ENCODE measurements at places on chromosomes 12 and 14.

GRCh38 chr12:106032623-106032925, 106.2 kb downstream of the NUAK1 start:
- no peak for DNase-seq

GRCh38 chr12:14057895-14058294, 76.5 kb upstream of the GRIN2B start:
- no peak for DNase-seq

- no peak for DNase-seq
These were observed 159.1 kb upstream of the CCDC198 start for GRCh38 chr14:57652769-57653168.

DNA sequence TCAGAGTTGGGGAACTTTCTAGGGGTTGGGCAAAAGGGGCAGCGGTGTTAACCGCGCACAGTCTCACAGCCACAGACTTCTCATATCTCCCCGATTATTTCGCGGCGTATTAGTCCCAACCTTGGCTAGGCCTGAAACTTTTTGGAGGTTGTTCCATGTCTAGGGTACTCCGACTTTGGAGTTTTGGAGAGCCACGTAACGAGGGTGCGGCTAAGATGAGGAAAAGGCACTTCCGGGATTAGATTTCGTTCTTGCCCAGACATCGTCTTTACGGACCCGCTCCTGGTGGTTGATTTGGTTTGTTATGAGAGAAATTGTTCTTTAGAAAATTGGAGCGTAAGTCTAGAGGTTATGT, 513 bp downstream of the CCNK start:
- DNase-seq = no peak

DNA sequence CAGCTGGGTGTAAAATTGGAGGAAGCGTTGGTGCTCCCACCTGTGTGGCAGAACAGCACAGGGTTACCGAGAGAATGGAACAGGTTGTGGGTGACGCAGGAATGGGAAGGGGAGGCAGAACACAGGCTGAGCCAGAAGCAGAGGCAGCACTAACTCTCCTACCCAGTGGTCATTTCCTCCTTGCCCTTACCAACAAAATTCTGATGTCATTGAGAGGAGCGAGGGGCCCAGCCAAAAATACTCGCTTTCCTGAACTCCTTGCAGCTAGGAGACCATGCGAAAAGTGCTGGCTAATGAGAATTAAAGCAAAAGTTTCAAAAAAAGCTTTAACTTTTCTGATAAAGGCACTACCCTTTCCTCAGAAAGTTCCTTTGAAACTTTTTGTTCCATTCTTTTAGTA, 54.4 kb upstream of the HMGA2 start:
- DNase-seq = no peak

DNA sequence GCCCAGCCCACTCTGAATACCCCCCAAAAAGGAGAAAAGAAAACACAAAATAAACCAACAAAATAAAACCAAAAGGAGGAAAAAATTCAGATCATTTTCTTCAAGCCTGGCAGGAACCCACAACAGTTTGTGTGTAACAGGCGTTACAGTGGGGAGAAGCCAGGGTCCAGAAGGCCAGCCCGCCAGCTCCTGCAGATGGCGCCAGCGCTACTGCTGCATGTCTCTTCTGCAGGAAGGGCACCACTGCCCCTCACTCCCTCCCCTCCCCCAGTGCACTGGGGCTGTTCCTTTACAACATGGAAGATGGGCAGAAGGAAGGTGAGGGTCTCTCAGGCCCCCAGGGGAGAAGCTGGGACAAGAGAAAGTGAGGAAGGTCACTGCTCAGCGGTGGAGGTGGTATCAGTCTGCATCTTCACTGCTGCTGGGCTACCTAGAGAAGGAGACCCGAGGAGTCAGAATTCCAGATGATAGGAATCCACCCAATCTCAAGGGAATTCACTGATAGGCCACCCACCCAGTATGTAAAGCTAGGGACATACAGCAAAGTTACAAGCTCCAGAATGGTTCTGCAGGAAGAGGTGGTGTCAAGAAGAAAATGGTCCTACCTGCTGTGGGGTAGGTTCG, 2.3 kb upstream of the NOP2 start:
- DNase-seq = peak; percentile 52

GRCh38 chr14:59630288-59630963, 53.8 kb upstream of the CCDC175 start:
- DNase-seq = no peak

Data from stimulated activated CD4-positive, alpha-beta T cell treated with anti-CD3 and anti-CD28 coated beads, Interleukin-4, amount 100 ng/mL, for 1 hour (primary cell).